ENCODE measurements at places on chromosomes 7 and 10.

DNA sequence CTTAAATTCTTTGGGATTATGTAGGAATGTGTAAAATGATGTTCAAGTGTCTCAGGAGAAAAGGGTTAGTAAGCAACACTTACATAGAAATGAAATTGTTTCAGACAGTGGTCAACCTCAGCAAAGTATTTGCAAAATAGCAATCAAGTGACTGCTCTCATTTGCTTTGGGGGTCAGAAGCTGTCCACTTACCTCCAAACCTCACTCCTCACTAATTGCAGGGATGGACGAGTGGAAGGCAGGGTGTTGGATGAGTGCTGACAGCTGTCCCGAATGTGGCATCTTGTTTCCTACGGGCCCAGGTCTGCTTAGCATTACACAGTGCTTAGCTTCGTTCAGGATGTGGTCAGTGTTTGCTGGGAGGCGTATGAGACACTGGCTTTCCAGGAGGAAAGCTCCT, 437.0 kb downstream of the SUGCT start:
- no peak for DNase-seq

DNA sequence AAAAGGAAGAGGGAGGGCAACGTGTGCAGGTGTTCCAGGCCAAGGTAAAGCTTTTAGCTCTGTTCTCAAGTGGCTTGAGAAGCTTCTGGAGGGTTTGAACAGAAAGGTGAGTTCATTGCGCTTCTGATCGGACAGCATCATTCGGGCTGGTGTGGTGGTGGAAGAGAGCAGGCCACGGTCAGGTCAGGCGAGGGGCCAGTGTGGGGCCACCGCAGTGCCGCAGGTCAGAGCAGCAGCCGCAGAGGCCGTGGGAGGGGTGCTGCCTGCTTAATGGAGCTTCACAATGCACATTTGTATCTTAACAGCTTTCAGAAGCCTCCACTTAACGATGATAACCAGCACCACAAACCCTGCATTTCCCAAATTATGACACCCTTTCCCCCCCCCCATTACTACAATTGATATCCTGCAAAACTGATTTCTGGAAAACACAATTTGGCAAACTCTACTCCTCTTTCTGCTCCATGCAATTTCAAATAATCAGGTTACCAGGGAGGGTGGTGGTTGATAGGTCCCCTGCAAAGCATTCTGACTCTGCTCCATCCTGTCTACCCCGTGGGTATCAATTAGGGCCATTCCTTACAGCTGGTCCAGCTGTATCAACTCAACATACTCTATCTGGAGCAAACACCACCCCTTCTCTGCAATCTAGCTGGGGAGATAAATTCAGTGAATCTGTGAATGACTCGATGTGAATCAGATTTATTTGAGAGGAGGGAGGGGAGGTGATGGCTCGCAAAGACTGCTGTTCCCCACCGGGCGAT, 162.9 kb downstream of the ACTR3B start:
- no peak for DNase-seq

DNA sequence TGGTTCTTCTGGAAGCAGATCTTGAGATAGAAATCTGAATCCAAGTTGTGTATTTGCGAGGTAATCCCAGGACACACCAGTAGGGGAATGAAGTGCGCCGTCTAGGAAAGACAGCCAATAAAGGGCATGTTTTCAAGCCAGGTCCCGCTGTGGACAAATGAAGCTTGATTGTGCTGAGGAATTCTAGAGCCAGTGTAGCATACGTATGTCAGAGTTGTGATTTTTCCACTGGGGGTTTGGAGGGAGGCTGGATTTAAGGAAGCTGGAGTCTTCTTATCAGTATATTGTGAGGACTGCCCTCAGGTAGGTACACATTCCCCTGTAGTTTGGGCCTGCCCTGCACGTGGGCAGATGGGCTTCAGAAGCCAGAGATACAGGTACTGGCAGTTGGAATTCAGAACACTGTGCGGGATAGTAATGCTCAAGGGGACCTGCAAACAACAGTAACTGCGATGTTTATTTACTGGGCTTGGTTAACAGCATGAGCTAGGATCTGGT, 50.9 kb downstream of the GALNT11 start:
- no peak for DNase-seq

- no peak for DNase-seq
These were observed 157.1 kb upstream of the CHST15 start for GRCh38 chr10:124250506-124250905.

GRCh38 chr10:32906595-32906994, 51.4 kb downstream of the ITGB1 start:
- DNase-seq, result no peak

DNA sequence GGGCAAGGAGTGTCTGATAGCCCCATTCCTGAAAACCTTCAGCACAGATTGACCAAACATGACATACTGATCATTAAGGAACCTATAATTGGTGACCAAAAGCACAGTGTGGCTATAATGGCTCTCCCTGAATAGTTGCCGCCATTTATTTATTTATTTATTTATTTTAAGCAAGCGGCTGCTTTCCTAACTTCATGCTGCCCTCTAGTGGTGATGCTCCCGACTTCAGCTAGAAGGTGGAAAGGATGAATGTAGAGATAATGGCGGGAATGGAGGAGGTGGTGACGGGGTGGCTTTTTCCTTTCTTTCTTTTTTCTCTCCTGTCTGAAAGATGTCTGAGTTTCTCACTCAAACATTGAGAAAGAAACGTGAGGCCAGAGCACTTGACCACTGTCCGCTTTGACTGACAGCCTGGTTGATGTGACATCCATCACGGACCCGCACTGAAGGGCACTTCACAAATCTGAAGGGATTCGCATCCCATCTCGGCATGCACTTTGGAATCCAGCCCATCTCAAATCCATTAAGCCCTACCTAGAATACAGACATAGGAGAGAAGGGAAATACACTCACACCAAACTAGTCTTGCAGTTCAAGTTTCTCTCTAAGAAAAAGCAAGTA, 1090.1 kb downstream of the KCNMA1 start:
- peak; percentile 55 for DNase-seq

DNA sequence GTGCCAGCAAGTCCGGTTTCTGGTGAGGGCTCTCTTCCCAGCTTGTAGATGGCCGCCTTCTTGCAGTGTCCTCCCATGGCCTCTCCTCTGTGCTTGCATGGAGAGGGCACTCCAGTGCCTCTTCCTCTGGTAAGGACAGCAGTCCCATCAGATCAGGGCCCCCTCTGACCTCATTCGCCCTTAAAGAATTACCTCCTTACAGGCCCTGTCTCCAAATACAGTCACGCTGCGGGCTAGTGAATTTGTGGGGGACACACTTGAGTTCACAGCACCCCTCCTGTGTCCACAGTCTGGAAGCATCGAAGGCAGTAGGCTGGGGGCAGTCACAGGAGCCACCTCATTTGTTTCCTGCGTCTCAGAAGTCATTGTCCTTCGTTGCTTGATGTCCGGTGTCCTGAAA, 54.6 kb downstream of the LHPP start:
- DNase-seq, result no peak

DNA sequence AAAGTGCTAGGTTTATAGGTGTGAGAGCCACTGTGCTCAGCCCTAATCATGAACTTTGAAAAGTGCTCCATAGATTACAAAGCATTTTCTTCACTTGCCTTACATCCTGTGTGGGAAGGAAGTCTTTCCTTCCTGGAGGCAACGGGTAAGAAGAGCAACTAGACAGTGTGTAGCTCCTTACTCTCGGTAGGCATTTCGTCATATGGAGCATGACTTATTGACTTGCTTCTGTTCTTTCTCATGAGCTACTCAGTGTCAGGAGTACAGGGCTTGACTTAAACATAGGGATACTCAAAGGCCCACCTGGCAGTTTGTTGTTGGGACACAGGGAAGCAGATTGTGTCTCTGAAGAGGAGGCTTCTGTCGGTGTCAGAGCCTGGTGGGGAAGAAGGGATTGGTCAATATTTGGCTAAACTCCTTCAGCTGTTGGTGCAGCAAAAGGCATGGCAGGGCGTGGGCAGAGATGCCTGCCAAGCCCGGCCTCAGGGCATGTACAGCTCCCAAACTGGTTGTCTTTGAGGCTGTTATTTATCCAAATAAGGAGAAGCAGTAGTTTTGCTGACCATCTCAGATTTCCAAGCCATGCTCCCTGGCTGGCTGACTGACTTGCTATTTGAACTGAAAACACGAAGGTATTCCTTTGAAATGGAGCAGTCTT, 248.9 kb downstream of the KIAA1217 start:
- DNase-seq, result no peak

DNA sequence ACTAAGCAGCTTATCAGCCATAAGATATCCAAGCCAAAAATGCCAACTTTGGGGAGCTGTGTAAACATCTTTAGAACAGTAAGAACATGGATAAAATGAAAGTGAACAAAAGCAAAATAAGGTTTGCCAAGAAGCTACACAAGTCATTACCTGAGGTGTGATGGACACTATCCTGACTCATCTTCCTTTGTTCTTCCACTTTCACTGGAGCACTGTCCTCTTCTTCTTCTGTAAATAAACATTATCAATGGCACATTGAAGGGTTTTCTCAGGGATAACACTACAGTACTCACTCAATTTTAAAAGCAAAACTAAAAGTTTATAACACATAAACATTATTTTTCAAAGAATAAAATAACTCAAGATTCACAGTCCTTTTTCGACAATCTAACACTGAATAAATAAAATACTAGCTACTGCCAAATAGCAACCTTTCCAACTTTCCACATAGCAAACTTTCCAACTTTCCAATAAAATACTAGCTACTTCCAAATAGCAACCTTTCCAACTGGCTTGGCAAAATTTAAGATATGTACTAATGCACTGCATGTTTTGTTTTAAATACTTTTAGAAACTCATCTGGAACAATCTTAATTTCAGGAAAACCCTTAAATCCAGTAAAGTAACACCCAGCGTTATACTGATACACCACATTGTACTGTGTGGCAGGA, 174.1 kb downstream of the SKAP2 start:
- no peak for DNase-seq

- no peak for DNase-seq
These were observed 692.6 kb downstream of the ZWINT start for GRCh38 chr10:55668326-55668922.

DNA sequence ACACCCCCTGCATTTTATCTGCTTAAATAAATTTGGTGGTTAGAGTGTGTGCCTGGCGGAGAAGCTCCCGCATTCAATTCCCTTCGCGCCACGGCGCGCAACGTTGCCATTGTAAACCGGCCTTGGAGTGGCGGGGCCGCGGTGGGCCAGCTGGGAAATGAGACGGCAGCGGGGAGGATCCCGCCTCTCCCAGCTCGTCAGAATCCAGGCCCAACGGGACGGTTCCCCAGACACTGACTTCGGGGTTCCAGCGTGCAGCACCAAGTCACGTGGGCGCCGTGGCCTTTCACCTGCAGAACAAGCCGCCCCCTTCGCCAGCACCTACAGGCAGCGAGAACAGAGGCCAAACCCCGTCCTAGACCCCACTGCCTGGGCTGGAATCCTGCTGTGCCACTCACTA, 103.4 kb downstream of the GRID1 start:
- no peak for DNase-seq

- DNase-seq, result peak; percentile 55
These were observed 783 bp downstream of the ANLN start for GRCh38 chr7:36390199-36391090.

GRCh38 chr7:137992550-137993394, 9.1 kb downstream of the CREB3L2 start:
- no peak for DNase-seq

DNA sequence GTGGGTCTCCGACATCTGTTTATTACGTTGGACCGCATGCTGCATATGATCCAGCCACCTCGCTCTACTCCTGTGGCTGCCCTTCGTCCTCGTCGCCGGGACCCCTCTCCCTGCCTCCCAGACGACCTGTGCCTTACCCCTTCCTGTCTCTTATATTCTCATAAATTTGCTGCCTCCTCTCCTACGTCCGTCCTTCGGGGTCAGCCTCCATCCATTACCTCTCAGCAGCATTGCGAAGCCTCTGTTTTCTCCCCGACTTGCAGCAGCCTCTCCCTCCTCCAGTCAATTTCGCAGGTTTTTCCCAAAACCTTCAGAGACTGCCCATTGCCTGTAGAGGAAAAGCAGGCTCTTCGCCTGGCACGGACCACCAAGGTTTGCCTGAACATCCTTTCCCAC, 39.4 kb upstream of the LEP start:
- DNase-seq, result no peak

DNA sequence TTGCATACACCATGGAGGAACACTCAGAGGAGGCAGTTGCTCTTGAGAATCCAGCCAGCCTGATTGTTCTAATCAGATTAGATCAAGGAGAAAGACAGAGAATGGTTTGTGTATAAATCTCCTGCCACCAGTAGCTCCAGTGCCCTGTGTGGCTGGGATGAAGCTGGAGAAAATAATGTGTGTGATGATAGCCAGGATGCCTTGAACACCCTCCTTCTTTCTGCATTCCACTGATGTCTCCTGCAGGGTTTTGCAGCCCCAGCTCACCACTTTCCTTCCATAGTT, 614.7 kb upstream of the FOXK1 start:
- DNase-seq, result no peak

DNA sequence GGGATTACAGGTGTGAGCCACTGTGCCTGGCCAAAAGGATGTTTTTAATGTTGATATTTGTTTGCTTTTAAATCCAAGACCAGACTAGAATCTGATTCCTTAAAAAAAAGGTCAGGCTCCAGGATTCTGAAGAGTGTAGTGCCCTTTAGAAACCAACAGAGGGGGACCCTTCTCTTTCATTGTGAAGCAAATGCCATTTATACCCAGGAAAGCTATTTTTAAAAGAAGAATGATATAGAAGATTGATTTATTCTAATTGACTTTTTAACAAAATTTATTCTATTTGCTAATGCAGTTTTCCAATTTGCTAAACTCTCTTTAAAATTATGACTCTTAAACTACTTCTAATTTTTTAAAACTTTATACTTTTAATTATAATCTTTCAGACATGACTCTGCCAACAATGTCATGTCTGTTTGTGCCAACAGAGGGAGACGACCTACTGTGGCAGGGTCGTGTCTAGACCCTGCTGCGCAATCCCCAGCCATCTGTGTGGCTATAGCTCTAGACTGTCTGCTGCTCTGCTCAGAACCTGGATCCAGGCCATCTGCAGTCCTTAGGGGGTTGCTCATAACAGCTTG, 201.0 kb upstream of the IMMP2L start:
- no peak for DNase-seq

GRCh38 chr7:358352-358751, 68.4 kb downstream of the FOXL3 start:
- DNase-seq, result no peak

GRCh38 chr10:86017841-86018734, 348.5 kb downstream of the GRID1 start:
- DNase-seq, result no peak

DNA sequence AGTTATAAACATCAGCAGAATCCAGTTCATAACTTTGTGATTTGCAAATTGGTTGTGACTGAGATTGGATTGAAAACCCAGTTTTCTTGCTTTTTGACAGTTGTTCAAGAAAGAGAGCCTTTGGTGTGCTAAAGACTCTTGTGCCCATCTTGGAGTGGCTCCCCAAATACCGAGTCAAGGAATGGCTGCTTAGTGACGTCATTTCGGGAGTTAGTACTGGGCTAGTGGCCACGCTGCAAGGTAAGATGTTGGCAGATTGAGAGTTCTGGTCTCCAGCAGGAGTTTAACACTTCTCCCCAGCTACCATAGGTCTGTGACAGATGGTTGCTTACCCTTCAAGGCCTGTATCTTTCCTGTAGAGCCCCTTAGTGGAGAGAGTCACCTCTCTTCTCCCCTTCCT, 2.6 kb downstream of the SLC26A4 start:
- no peak for DNase-seq
